ENCODE measurements at places on chromosomes 3 and 15. TPM values are rescaled to one million over a fixed set of nuclear protein-coding genes. Genes with fewer than 3 reads are reported as not detected.

SAMMSON gene
- not detected for total RNA-seq

SGO1 gene
- total RNA-seq = 0.43 TPM

GRCh38 chr15:101193120-101193644 is 58.7 kb downstream of the CHSY1 start:
- peak; percentile 87 for DNase-seq

GRCh38 chr3:152466784-152467183 is 198.1 kb downstream of the MBNL1 start:
- DNase-seq = no peak

DNA sequence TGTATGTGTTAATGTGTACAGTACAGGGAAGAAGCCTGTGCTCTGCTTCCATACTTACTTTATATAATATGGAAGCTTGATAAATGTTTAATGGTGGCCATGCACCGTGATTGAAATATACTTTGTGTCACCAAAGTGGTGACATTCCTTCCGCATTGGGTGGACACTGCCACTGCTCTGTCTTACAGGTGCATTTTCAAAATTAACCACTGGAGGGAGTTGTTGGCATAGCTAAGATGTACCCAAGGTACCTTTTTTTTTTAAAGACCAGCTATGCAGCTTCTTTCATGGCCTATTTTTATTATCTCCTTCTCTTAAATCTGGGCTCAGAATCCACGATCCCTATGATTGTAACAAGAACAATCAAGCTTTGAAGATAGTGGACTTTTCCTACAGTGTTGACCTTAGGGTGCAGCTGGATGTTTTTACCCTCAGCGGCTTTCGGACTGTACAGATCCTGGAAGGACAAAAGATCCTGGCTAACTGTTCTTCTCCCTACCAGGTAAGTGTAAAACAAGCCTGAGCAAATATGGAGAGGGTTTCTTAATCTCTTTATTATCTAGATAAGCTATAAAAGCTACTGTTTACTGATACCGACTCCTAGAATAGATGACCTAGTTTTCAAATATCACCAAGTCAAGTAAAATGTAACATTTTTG is 21.6 kb upstream of the PAK6 start:
- DNase-seq = no peak

GHRL gene
- total RNA-seq = 0.30 TPM

DNA sequence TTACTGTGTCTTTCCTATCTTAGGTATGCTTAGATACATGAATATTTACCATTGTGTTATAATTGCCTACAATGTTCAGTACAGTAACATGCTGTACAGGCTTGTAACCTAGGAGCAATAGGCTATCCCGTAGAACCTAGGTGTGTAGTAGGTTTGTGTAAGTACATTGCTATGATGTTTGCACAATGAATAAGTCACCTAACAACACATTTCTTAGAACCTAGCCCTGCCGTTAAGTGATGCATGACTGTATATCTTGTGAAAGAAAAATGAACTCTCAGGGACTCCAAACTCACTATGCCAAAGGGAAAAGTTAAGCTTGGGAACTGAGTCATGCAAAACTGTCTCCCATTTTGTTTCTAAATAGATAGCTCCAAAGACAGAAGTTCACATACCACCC is 91.5 kb upstream of the ACP3 start:
- no peak for DNase-seq

DNA sequence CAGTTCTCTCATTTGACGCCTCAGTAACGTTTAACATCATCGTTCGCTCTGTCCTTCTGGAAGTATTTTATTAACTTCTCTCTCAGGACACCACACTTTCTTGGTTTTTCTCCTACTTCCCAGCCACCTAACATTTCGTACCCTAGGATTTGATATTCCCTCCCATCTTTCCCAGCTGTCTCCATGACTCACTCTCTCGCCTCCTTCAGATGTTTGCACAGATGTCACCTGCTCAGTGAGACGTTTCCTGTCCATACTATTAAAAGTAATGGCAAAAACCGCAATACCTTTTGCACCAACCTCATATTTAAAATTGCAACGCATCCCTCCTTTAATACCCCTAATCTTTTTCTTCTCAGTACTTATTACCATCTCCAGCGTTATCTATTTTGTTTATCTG is 62.1 kb upstream of the SPRED1 start:
- no peak for DNase-seq

CPLX3 gene
- 2.8 TPM for total RNA-seq

DNA sequence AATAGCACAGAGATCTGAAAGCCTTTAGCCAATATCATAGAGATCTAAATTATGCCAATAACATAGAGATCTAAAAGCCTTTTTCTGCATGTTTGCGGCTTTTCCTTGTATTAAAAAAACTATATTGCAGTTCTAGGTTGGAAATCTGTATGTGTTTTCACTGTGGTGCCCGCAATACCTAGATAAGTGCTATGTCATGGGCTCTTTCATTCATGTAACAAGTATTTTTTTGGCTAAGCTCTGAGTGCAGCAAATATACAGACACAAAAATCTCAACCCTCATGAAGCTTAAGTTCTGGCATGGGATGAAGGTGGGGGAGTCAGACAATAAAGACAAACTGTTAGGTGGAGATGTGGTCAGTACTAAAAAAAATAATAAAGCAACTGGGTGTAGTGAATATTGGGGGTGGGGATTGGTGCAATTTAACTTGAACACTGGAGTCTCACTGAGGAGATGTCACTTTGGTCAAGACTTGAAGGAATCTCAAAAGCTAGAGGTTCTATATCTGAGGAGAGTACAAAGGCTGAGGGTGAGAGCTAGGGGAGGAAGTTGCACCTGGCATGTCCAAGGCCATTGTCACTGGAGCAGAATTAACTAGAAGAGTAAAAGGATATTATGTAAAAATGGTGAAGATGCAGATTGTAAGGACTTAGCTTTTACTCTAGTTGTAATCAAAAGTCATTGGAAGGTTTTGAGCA is 973 bp downstream of the BUB1B start:
- no peak for DNase-seq

DNA sequence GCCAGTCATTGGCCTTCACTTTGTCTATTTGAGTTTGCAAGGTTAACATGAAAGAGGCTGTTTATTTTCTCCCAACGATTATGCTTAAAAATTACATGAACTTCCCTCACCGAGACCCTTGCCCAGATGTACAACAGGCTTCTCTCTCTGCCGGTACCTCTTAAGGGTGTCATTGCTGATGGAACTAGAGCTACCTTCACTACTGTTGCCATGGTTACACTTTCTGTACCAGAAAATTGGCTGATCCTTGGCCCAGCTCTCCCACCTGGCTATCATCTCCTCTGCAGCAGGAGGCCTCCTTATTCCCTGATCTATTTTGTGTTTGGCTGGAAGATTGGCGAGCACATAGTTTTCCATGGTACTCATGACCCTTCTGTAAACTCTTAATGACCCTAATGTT is 24.0 kb upstream of the LIPC start:
- DNase-seq = no peak

- no peak for DNase-seq
These were observed 33.5 kb downstream of the NTRK3 start for GRCh38 chr15:88223084-88223483.

DNA sequence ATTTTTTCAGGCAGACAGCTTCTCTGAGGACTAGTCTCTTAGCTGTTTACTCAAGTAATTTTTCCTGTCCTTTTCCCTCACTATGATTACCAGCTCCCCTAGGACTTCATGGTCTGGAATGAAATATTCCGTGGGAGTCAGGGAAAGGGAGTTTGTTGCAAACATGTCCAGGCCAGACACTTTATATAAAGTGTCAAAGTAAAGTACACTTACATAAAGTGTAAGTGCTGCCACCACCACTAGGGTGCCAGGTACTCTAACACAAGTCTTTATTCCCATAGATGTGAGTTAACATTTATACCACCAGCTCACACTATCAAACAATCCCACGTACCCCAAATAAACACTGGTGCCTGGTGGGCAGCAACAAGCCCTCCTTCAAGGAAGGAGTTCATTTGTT is 179.8 kb downstream of the SNRPN start:
- DNase-seq = no peak

GRCh38 chr3:163048881-163049280 is 1552.3 kb downstream of the OTOL1 start:
- DNase-seq = no peak

DNA sequence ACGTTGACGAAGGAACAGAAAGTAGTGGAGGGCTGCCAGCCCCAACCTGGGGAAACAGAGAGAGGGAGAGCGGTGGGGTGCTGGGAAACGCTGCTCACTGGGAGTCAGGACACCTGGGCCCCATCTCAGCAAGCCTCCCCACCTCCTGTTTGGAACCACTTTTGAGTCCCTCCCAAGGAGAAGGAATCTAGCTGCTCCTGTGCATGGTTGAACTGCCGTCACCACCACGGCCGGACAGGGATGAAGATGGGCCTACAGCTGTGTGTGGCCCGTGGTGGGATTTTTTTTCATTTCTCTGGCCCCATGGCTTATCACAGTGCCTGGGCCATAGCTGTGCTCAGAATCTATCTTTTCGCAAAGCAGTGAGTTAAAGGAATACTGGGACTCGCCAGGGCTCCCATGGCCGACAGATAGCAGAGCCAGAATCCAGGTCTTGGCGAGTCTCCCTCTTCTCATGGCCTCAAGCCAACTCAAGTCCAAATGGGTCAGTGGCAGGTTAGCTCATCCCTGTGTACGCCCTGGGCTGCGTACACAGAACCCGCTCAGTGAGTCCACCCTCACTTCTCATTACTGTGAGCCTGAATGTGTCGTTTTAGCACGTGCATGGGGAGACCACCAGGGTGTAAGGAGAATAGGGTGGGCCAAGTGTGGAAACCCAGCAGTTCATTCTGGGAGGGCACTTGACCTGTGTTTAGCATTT is 271.2 kb downstream of the FAM43A start:
- DNase-seq = no peak

GRCh38 chr15:44676676-44677075 is 13.2 kb upstream of the SPG11 start:
- no peak for DNase-seq

DNA sequence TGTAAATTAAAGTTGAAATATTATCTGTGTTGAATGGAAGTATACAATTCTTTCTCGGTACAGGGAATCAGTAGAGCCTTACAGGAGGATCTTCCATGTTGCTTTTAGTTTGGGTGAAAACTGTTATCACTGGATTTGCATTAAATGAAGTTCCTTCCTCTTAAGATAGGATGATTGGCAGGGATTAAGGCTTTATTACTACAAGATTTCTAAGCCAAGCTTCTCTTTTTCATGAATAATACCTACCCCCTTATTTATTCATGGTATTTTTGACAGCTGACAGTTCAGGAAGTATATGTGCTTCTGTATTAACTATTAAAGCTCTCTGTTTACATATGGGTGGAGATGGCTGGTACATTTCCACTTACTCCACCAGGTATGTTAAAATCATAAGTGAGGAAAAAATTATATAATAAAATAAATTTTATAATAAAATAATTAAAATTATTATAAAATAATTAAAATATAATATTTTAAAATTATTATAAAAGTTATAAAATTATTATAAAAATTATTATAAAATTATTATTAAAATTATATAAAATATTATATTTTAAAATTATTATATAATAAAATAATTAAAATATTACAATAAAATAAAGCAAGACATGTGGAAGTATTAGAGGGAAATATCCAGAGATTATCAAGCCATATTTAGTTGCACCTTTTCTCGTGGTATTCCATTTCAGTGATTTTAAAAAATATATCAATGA is 332.9 kb downstream of the ROBO2 start:
- no peak for DNase-seq

GRCh38 chr3:14262212-14262611 is 83.6 kb downstream of the LSM3 start:
- DNase-seq = no peak

- DNase-seq = no peak
These were observed 123.9 kb downstream of the SHOX2 start for GRCh38 chr3:157982359-157982758.

ZNF620 gene
- 1.6 TPM for total RNA-seq

DNA sequence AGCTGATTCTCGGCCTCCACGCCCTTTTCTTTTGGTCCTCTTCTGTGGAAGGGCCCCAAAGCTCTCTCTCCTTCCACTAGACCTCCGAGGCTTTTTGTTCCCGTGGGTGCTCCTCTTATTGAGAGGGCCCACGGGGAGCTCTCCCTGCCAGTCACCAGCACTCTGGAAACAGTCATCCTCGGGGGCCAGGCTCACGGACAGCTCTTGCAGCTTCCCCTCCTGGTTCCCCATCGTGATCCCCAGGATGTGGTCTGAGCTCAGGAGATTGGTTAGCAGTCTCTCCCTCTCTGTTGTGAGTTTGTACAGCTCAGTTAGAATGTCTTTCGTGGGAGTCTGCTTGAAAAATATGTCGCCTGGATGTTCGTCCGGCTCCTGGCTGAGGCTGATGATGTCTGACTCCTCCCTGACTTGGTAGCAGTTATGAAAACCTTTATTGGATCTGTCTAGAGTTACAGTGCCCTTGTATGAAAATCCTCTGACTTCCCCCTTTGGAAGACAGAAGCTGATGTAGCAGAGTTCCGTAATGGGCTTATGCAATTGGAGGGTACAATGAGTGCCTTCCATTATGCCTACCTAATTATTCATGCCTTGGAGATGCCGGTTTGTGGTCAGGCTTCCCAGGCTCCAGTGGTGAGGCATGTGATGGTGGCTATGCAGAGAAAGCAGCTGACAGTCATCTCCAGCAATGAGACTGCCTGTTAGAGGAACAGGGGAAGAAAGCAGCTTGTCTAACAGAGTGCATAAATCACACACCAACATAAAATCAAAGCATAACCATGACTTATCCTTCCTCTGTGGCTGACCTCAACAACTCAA is 40.0 kb downstream of the FMN1 start:
- no peak for DNase-seq

GRIP2 gene
- 39.3 TPM for total RNA-seq

GRCh38 chr15:75063338-75063737 is 39.9 kb downstream of the PPCDC start:
- DNase-seq = no peak

DNA sequence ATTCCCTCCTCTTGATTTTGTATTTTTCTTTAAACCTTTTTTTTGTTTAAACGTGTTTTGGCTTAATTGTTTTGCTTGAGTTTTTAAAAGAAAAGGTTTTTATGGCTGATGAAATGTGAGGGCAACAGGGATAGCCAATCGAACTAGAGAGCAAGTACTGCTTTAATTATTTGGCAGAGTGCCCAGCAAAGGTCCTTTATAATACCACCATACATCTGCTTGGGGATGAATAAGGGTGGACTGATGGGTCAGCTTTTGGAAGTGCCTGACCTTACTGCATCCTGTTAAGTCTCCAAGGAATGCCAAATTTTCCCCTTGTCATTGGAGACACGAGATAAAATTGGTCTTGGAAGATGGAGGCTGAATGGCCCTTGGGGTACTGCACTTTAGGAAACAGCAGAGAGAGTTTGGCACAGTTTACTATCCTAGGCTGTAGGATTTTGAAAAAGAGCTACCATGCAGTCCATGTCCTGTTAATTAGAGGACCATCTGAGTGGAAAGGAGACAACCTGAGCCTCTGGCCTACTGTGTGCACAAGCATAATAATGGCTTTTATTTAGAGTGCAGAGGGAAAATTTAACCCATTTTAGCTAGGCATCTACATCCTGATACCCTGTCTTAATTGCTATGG is 19.8 kb upstream of the MTHFS start:
- no peak for DNase-seq
